GF-D8 (cell line): ENCODE measurements at places on chromosomes 6 and 20.

GRCh38 chr6:167720456-167721285 is 106.0 kb upstream of the AFDN start:
- no peak for DNase-seq

DNA sequence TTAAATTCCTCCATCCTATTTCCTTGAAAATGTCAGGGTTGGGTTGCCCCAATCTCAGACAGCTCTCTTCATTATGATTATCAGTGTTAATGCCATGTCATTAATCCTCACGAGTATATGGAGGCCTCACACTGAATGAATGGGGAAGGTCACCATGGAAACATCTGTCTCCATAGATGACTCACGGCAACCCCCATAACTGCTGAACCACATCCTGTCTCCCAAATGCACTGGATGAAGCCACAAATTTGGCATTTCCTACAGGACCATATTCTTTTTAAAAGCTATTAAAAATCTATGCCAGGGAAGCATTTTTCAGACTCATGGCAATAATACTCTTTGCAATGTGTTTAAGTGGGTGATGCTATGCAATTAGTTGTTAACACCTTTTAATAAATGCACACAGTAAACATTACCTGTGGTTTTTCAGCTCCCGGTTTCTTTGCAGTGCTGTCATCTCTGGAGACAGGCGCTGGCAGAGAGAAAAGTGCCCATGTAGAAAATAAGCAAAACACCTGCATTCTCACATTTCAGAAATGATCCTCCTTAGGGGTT is 80.1 kb upstream of the PTPRK start:
- DNase-seq, result no peak

DNA sequence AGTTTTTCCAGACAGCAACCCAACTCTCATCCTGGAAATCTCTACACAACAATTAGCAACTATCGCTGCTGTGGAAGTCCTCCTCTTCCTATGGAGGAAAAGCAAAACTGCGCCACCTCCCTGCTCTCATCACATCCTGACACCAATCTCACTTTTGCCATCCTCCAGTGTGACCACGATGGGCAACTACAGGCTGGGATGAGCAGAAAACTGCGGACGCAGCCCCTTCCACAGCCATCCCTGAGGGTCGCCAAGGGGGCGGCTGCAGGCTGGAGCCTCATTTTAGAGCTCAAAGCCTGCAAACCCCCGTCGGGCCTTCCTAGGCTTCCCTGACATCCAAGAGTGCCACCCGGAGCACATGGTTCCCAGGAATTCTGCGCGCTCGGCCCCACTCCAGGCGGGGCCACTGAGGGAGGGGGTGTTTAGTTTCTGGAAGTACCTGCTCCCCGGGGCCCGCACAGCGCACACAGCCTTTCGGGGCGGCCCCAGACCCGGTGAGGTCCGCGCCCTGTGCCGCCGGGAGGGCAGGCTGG is 1.2 kb downstream of the TCFL5 start:
- peak; percentile 10 for DNase-seq

GRCh38 chr6:138109042-138109997 is 2.1 kb upstream of the PERP start:
- DNase-seq, result no peak
